Activated CD8-positive, alpha-beta memory T cell treated with anti-CD3 and anti-CD28 coated beads, Interleukin-2, amount 10 ng/mL, durations not matched to agents 7 days and 5 days (primary cell): ENCODE measurements at places on chromosomes 2 and 18.

- DNase-seq: no peak
Observed at GRCh38 chr2:109521233-109522062, 92.3 kb downstream of the SEPTIN10 start.

GRCh38 chr2:195148004-195148403, 509.0 kb upstream of the SLC39A10 start:
- no peak for DNase-seq

DNA sequence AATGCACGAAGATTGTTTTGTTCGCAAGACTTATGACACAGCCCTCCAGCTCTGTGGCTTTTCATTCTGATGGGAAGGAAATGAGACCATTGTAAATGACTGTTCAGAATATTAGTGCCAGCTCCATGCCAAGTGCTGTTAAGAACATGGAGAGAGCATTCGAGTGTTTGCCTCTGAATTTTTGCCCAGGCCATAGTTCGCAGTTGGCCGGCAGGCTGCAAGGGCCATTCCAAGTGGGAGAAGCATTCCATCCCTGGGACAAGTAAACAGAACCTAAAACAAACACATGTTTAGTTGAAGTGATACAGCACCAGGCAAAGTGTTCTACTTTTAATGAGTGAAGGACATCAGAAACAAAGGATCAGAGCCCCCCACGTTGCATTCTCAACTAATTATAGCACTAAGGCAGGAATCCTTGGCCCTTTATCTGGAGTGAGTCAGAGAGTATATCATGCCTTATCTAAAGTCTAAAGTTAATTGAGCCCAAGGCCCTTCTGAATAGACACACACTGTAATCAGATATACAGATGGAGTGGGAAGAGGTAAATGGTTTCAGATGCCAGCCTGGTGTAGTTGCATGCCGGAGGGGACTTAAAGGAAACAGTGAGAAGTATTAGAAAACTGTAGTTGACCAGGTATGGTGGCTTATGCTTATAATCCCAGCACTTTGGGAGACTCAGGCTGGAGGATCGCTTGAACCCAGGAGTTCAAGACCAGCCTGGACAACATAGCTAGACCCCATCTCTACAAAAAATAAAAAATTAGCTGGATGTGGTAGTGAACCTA, 53.3 kb downstream of the NEDD4L start:
- no peak for DNase-seq

DNA sequence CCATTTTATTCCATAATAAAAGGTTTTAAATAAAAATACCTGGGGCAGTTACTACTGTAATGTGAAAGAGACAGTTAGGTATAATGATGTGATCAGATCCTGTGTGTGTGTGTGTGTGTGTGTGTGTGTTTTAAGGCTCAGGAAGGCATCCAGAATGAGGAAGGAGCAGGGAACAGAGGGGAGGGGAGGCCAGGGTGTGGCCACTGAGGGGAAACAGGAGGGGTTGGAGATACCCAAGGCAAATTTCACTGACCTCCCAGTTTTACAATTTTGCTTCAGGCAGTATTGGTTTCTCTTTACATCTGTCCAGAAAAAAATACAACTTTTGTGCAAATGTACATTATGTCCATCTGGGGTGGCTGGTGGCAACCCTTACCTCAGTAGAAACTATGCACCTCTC, 163.5 kb upstream of the FBXO11 start:
- DNase-seq: no peak

DNA sequence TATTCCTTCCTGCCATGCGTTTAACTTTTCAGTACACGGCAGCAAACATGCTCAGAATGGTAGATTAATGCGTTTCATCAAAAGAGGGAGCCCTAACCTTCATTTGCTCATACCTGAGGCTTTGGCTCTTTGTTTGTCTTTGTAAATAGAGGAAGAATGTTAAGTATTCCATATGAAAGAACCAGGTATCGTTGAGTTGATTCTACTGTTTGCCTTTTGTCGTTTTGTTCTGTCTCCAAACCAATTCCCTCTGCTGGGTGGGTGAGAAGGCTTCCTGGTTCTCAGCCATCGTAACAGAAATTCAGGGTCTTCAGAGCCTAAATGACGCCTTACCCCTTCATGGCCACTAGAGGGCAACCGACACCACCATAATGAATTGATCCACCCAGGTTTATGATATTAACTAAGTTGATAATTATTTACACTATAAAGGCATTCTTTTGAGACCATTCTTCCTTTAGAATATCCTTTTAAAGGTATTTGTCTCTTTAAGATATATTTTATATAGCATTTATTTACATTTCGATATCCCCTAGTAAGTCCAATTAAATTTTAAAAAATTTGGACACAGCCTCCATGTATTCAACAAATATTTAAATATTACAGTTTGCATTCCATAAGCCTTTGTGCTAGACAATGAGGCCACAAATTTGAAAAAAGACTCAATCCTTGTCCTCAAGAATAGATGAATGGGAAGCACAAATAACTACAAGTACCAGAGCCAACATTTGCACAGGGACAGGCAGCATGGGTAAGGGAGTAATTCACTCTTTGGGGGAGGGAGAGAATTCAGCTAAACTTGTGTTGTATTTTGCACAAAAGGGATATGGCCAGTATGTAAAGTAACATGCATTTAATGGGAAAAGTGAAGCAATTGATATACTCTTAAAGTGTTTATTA, 48.1 kb downstream of the TIMM21 start:
- peak; percentile 60 for DNase-seq

DNA sequence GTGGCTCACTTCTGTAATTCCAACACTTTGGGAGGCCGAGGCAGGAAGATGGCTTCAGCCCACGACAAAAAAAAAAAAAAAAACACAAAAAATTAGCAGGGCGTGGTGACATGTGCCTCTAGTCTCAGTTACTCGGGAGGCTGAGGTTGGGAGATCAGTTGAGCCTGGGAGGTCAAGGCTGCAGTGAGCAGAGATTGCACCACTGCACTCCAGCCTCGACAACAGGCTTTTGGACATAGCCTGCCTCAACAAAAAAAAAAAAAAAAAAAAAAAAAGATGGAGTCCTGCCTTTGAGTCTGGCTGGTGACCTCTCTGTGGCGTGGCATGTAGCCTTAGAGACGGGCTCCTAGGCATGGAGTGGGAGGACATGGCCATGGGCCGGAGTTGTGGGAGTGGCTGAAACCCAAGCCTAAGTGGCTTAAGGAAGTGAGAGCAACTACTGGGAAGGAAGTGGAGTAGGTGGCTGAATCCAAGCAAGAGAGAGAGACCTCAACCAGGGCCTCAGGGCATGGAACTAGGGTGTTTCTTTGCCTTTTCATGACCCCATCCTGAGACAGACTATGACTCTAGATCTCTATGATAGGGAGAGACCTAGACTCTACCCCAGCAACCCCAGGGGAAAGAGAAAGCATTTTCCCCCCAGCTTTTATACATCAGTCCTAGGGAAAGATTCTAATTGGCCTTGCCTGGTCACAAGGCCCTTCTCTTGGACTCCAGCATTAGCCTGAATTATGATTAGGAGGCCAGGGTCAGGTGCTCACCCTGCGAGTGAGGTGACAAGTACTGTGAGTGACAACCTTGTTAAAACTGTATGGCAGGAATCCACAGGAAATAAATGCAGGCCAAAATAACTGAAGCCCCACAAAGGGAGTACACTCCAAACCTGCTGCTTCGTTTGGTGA, 34.2 kb downstream of the NPAS2 start:
- no peak for DNase-seq

GRCh38 chr2:143402451-143402850, 273.2 kb downstream of the ARHGAP15 start:
- no peak for DNase-seq

- DNase-seq: no peak
Observed at GRCh38 chr2:28071221-28071620, 180.7 kb downstream of the BABAM2 start.

- DNase-seq: peak; percentile 57
Observed at GRCh38 chr2:237471438-237472186, 15.4 kb upstream of the MLPH start.
